ENCODE measurements at places on chromosomes 7 and 10.

DNA sequence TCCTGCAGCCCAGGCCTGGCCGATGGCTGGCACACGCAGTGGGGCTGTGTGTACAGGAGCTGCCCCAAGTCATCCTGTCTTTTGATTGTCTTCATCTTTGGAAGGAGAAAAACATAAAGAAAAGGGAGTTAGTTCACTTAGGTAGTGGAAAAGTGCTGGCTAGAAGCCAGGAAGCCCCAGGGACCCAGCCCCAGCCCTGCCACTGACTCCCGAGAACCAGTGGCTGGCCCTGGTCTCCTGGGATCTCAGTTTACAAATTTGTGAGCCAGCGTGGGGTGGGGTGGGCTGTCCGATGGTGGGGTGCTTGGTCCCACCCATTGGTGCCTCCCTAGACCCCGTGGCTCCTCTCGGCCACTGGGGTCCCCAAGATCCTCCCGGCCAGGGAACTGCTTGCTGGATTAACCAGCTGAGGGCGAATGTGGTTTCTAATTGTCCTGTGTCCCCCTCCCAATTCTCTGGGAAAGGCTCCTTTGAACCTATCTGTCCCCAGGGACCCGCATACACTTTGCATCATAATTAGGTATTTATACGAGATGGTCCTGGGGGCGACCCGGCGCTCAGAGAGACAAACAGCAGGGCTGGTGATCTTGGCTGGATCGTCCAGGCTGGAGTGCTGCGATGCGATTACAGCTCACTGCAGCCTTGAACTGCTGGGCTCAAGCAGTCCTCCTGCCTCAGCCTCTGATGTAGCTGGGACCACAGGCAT, 16.3 kb upstream of the CHST12 start:
- no peak for DNase-seq

DNA sequence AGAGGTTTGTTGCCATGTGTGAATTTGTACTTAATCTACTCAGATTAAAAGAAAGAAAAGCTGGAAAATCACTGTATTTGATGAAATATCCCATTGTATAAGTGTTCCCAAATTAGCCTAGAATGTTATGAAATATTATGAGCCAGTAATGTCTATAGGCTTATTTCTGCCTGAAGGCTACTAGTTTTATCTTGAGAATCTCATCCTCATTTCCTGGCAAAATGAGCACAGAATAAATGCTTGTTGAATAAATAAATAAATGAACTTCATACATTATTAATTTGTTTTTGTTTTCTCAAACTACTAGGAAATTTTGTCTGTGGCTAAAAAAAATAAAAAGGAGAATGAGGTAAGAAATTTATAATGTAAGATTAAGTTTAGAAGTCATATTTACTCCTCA, 25.5 kb downstream of the HELLS start:
- DNase-seq: no peak

GRCh38 chr7:135693558-135693957, 31.2 kb downstream of the STMP1 start:
- no peak for DNase-seq

- DNase-seq: no peak
These were observed 21.3 kb downstream of the VWA2 start for GRCh38 chr10:114260366-114260765.

- DNase-seq: no peak
These were observed 42.3 kb downstream of the COA1 start for GRCh38 chr7:43686991-43687390.

GRCh38 chr7:52463341-52463740, 572.1 kb upstream of the POM121L12 start:
- no peak for DNase-seq

- no peak for DNase-seq
These were observed 44.4 kb upstream of the ZNF438 start for GRCh38 chr10:31075881-31076609.

Data from activated T-cell treated with anti-CD3 and anti-CD28 coated beads, Interleukin-2, amount 50 U/mL, for 4 hours (primary cell).